NAMALWA (cell line): ENCODE measurements at places on chromosomes 2 and 18.

- DNase-seq, result no peak
Observed at GRCh38 chr2:18611184-18611583, 21.8 kb upstream of the NT5C1B start.

- no peak for DNase-seq
Observed at GRCh38 chr2:238238766-238239542, 884 bp downstream of the HES6 start.

GRCh38 chr2:111662039-111662770 is 221.8 kb downstream of the ANAPC1 start:
- no peak for DNase-seq

DNA sequence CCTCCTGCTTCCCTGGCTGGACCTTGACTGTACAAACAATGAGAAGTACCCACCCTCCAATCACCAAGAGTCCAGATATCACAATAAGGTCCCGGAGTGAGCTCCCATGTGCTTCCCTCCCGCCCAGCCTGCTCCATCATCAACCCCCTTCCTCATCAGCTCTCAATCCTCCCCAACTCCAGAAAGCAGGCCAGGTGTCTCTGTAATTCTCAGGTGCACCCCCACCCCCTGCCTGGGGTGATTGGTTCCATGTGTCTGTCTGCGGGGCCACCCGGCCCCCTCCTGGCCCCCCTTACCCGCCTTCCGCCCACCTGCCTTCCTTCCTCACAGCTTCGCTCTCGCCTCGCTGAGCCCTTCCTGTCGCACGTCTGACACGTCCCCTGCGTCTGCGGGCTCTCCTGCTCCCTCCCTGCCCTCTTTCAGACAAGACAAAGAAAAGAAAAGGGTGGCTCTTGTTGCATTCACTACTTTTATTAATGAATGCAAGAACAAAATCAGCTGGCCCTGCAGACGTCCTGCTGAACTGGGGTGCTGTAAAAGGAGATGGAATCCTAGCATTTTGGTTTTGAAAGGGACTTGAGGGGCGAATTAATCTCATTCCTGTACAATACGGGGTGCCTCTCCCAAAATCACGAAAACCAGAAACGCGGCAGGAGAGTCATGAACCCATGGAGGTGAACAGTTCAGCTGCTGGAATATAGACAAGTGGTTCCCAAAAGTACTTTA is 26.5 kb upstream of the IGFBP2 start:
- peak; percentile 67 for DNase-seq

- DNase-seq, result peak; percentile 68
Observed at GRCh38 chr18:79378536-79379250, 17.0 kb upstream of the NFATC1 start.

DNA sequence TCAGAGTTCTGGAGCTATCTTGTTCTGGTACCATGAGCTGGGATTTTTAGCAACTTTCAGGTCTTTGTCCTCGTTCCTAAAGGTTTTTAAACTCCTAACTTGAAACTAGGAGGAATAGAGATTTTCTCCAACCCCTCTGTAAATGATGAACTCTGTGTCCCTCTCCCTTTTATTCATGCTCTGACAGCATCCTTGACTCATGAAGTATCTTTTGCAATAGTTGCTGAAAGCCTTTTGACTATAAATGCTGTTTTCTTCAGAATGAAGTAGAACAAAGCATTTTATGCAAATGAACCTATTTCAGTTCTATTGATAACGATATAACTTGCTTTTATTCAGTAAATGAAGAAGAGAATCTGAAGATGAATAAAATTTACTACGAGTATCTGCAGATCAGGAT is 17.0 kb upstream of the MAPRE2 start:
- no peak for DNase-seq

GRCh38 chr18:37476182-37476581 is 89.4 kb downstream of the CELF4 start:
- DNase-seq, result peak; percentile 64

GRCh38 chr2:200101922-200102321 is 146.5 kb downstream of the MAIP1 start:
- DNase-seq, result no peak

DNA sequence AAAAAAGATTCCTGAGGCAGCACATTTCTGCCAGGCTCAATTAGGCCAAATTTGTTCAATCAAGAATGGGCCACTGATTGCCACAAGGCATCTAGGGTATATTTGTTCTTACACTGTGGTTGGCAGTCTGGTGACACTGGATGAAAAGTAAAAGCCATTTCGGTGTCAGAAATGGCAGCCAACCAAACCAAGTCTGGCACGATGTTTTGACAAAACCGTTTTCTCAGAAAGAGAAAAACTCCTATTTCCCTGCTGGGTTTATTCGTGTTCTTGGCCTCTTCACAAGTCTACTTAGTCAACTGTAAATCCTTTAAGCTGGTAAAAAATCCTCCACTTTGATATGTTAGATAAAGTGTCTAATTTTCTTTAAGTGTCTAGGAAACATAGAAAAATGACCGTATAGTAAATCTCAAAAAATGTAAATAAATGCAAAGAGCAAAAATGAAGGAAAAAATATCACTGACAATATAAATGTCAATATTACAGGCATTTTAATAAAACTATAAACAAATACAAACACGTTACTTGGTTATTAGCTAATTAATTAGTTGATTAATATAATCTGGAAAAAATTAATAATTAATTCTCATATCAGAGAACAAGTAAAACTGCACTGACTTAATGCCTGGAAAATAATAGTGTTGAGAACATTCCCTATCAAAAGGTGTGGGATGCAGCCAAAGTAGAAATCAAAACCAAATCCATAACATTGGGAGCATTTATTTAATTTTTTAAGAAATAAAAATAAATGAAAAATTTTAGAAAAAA is 182.0 kb upstream of the ZNF804A start:
- DNase-seq, result no peak

GRCh38 chr2:225165052-225165451 is 122.8 kb upstream of the DOCK10 start:
- DNase-seq, result no peak

GRCh38 chr2:46776687-46777327 is 138.8 kb downstream of the MCFD2 start:
- DNase-seq, result peak; percentile 80

DNA sequence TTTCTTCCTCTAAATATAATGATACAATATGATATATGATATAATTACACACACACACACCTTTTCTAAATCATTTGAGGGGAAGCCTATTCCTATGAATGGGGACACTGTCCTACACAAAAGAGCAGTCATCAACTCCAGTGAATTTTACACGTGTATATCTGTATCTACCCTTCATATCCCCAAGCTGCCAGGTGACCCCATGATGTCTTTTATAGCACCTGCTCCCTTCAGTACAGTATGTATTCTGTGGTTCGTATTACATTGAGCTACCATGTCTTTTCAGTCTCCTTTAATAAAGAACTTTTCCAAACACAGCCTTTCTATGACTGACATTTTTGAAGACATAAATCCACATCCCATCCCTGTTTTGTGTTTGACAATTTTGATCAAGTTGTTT is 19.0 kb downstream of the TBC1D8 start:
- DNase-seq, result no peak

- DNase-seq, result peak; percentile 87
Observed at GRCh38 chr2:26970244-26970927, at the start of gene MAPRE3. TSS of gene MAPRE3 (plus strand) at chr2:26970637. CDS start at chr2:27022219, 51,582 bp downstream.

DNA sequence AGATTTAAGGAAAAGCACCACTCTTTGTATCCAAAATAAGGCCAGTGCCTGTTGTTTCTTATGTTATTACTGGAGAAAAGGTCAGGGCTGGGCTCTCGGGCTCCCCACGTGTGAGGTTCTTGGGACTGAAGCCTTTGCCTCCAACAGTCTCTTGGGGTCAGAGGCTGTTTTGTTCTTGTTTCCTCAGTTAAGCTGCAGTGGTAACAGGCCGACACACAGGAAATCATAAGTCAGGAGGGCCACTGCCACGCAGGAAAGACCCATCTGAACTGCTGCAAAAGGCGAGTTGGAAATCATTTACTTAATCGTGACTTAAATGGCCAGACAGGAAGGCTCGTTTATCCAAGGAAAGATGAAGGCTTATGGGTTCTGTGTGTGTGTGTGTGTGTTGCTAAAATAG is 30.3 kb upstream of the IL37 start:
- no peak for DNase-seq

DNA sequence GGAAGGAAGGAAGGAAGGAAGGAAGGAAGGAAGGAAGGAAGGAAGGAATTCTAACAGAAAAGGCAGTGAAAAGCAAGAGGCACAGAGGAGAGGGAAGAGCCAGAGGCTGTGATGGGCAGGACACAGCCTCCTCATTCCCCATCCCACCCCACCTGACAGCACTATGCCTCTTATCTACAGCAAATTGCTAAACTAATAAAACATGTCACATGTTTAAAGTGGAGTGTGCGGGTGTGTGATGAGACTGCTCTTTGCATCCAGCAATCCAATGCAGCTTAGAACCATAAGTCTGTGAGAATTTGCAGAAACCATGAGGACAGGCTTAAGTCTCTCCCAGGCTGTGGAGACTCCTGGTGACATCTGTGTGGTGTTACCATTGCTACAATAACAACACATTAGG is 108.4 kb upstream of the ALK start:
- no peak for DNase-seq

GRCh38 chr2:19991895-19992294 is 2.0 kb upstream of the WDR35 start:
- no peak for DNase-seq

DNA sequence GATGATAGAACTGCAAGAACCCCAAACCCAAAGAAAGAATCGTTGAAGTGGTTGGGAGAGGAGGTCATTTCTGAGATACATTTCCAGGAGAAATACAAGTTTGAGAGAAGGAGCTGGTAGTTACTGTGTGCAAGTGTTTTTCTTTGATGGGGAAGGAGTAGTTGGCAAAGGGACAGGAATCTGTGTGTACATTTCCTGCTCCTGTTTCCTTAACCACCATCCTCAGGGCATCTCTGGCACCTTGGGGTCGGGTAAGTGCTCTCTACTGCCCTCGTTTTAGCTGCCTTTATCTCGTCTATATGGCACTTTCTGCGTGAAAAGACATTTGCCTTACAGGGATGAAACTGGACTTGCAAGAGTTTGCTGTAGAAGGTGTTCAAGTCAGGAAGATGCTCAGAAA is 27.3 kb downstream of the CDC42EP3 start:
- DNase-seq, result no peak

DNA sequence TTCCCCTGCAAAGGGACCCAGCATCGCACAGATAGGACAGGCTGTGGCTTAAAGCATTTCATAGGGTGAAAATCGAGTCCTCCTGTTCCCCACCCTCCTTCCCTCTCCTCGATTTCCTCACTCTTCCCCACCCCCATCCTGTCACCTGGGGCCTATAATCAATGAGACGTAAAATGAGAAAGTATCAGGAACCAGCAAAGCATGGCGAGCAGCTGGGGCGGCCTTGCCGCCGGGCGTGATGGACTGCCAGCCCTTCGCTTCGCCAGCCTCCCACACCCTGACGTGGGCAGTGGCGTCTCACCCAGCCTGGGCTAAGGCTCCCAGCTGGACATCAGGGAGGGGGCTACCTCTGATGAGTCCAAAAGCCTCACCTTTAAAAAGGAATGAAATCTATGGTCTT is 11.1 kb downstream of the SLC30A3 start:
- DNase-seq, result no peak

GRCh38 chr2:17813742-17814473 is 2.4 kb upstream of the MSGN1 start:
- DNase-seq, result peak; percentile 93

GRCh38 chr2:227862227-227862740 is 9.1 kb upstream of the DAW1 start:
- DNase-seq, result peak; percentile 63

- DNase-seq, result no peak
Observed at GRCh38 chr2:42050703-42051542, 3.1 kb downstream of the PKDCC start.

GRCh38 chr2:4844881-4845280 is 847.3 kb upstream of the SOX11 start:
- no peak for DNase-seq

- no peak for DNase-seq
Observed at GRCh38 chr2:237964194-237964577, 2.6 kb upstream of the UBE2F start.

- no peak for DNase-seq
Observed at GRCh38 chr2:124763611-124764010, 738.5 kb downstream of the CNTNAP5 start.

- DNase-seq, result no peak
Observed at GRCh38 chr2:235839974-235840373, 328.2 kb downstream of the GBX2 start.

DNA sequence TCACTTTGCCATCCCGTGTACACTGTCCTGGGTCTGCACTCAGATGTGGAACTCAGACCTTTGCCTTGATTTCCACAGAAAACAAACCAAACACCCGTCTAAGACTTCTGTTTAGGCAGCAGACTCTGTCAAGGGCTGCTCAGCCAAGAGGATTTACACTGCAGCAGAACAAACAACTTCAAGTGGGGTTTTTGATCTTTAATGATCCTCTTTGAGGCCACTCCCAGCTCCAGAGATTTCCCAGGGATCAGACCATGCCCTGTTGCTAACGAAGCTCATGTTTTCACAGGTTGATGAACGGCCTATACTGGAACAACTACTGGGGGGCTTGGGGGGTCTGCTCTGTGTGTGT is 52.5 kb upstream of the LGALSL start:
- DNase-seq, result no peak

- DNase-seq, result no peak
Observed at GRCh38 chr2:82395531-82395930, 2063.5 kb downstream of the SUCLG1 start.

- DNase-seq, result no peak
Observed at GRCh38 chr18:58205443-58206160, 161.6 kb downstream of the NEDD4L start.

DNA sequence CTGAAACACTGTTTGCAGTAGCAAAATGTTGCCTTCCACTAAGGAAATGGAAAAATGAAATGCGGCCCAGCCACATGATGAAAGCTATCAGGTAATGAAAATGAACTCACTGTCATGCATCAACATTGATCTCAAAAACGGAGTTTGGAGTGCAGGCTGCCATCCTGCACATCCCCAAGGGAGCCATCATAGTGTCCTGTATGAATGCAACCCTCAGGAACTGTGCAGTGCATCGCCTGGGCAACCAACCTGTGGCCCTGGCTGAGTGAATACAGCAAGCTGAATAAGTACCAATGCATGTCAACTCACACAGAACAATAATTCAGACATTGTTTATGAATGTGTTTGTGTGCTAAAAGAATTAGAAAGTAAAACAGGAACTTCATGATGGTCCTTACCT is 23.1 kb upstream of the TXNDC2 start:
- no peak for DNase-seq

DNA sequence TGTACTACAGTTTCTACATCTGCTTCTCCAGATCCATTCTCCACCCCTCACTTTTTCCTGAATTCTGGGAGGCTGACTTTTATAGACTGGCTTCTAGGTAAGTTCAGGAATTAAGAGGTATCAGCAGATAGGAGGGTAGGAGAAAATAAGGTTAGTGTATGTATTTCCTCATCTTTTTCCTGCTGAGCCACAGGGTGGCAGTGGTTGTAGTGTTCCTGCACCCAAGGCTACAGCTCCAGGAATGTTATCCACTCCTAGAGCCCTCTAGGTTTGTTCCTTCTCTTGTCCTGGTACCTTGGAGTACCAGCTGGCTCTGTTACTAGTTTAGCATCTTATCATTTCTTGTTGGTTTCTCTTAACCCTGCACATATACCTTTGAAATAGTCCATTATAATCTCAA is 40.7 kb upstream of the C2orf66 start:
- no peak for DNase-seq
